ENCODE measurements at places on chromosomes 11 and 22.

- ATAC-seq: no peak
Observed at GRCh38 chr11:65188486-65188885, 6.8 kb downstream of the CAPN1 start.

DNA sequence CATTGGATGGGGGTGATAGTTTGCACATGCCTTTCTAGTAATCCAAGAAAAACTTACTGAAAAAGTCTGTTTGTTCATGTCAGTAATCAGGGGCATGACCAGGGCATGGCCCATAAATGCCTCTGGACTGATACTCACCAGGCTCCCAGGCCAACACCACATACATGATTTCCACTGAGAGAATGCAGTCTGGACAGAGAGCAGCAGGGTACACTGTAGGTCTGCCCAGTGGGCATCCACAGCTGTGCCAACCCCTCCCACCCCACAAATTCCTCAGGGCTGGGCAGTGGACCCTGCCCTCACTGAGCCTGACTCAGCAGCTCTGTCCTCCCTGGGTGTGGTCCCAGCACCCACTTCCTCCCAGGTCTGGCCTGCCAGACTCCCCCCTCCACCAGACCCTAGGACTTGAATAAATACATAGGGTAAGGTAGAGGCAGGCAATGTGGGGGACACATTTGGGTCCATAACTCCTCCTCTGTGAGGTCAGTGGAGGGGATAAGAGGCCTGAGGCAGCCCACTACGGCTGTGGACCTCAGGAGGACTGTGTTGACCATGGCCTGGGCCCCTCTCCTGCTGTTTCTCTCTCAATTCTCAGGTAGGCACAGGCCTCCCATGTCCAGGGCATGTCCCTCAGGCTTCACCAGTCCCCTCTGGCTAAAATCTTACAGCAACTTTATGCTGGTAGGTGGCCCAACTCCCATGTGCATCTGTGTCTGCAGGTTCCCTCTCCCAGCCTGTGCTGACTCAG, 92.2 kb upstream of the TOP3B start:
- no peak for ATAC-seq

- no peak for ATAC-seq
Observed at GRCh38 chr22:48758881-48759875, 1068.5 kb downstream of the BRD1 start.

GRCh38 chr22:46447906-46448305, 89.5 kb downstream of the CELSR1 start:
- no peak for ATAC-seq

Data from motor neuron (in vitro differentiated cells).